ENCODE measurements at places on chromosomes 4 and X.
A peak's percentile ranks its signal among the peaks of the same experiment; 100 is the strongest.

GRCh38 chrX:119935215-119935874 lies 8.2 kb downstream of the NKAP start:
- DNase-seq, result no peak
- no peak overlapping the region for H3K4me3 ChIP-seq
- H3K27ac ChIP-seq, result no peak overlapping the region
- peaks cover 19% of the 10 kb centered on the region for H3K36me3 ChIP-seq
- no peaks in the 10 kb centered on the region for H3K27me3 ChIP-seq

DNA sequence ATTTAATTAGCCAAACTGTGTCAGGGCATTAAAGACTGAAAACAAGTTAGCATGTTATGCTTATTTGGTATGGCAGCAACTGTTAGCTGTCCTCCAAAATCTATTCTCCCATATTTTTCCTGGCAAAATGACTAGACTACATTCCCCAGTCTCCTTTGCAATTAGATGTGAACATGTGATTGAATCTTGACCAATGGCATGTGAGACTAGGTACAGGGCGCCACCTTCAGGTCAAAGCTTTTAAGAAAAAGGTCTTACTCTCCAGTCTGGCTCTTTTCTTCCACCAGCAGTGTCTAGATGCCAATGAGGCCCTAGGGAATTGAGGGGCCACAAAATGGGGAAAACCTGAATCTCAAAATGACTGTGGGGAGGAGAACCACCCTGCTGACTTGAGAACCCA lies 408.2 kb downstream of the SMARCA1 start:
- no peaks in the 10 kb centered on the region for H3K4me1 ChIP-seq
- no peak overlapping the region for H3K4me3 ChIP-seq
- no peaks in the 10 kb centered on the region for H3K27me3 ChIP-seq
- H3K27ac ChIP-seq, result no peak overlapping the region
- no peak for DNase-seq
- no peaks in the 10 kb centered on the region for H3K36me3 ChIP-seq

DNA sequence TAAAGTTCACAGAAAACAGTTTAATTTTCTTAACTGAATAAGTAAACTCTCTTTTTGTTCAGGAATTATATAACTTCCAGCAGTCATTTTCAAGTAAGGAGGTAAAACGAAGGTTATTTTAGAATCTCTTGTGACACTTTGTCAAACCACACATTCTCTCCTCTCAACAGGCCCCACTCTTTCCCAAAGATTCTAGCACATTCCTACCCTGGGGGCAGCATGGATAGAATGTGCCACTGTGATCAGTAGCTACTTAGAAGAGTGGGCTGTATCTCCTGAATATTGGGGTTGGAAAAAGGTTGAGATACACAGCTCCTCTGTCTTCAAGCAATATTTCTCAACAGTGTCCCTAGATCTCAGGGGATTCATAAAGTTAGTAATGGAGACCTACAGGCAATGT lies 157.6 kb downstream of the EMCN start:
- H3K4me3 ChIP-seq, result no peak overlapping the region
- no peaks in the 10 kb centered on the region for H3K36me3 ChIP-seq
- no peak for DNase-seq
- no peaks in the 10 kb centered on the region for H3K4me1 ChIP-seq
- H3K27ac ChIP-seq, result no peak overlapping the region
- H3K27me3 ChIP-seq, result no peaks in the 10 kb centered on the region

DNA sequence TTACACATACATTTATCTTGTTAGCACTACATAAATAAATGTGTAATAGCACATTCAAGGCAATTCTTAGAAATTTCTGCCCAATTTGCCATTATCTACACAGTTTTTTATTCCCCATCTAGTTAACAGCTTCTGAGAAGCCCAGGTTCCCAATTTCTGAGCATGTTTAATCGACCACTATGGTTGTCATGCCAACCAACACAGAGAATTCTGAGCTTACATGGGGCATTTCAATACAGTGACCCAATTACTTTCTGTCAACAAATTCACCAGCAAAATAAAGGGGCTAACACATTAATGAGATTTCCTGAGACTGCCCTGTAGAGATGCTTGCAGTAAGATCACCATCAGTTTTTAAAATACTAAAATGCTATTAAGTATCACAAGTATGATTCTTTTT lies 22.0 kb downstream of the GPM6A start:
- H3K27ac ChIP-seq, result no peak overlapping the region
- H3K4me3 ChIP-seq, result no peak overlapping the region

DNA sequence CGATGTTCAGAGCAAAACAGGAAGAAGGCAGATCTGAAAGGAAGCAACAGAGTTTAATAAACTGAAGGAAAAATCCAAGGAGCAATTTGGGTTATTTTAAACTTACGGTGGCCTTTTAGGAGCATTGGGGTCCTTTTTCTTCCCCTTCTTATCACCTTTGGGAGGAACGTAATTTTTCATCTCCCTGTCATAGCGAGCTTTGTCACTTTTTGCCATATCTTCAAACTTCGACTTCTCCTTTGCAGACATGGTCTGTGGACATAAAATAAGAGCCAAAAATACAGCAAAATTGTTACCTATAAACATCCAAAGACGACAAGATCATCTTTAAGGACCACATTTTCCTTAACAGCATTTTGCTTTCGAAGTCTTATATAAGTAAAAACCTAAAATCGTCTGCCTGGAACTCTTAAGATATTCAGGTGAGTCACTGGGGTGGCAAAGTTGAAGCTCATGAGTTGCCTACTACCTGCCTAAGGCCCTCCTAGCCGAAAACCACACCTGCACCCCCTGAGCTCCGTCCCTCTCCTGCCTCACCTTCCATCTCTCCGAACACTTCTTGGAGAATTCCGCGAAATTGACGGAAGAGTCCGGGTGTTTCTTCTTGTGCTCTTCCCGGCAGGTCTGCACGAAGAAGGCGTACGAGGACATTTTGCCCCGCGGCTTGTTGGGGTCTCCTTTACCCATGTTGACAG lies 1.0 kb downstream of the HMGB2 start:
- peaks cover 6% of the 10 kb centered on the region for H3K4me1 ChIP-seq
- H3K36me3 ChIP-seq, result no peaks in the 10 kb centered on the region
- DNase-seq, result no peak
- H3K4me3 ChIP-seq, result peak overlapping the region; percentile 98
- H3K27ac ChIP-seq, result peak overlapping the region; percentile 88
- no peaks in the 10 kb centered on the region for H3K27me3 ChIP-seq

GRCh38 chrX:57070185-57070984 lies 51.0 kb downstream of the SPIN2B start:
- H3K36me3 ChIP-seq, result no peaks in the 10 kb centered on the region
- no peaks in the 10 kb centered on the region for H3K27me3 ChIP-seq

GRCh38 chr4:82787342-82787741 lies 11.3 kb downstream of the SCD5 start:
- no peaks in the 10 kb centered on the region for H3K27me3 ChIP-seq
- H3K4me3 ChIP-seq, result no peak overlapping the region
- no peak for DNase-seq
- no peak overlapping the region for H3K27ac ChIP-seq

GRCh38 chr4:7389719-7390118 lies 45.0 kb downstream of the PSAPL1 start:
- no peak for DNase-seq
- H3K4me3 ChIP-seq, result no peak overlapping the region
- H3K27me3 ChIP-seq, result no peaks in the 10 kb centered on the region
- no peak overlapping the region for H3K27ac ChIP-seq

DNA sequence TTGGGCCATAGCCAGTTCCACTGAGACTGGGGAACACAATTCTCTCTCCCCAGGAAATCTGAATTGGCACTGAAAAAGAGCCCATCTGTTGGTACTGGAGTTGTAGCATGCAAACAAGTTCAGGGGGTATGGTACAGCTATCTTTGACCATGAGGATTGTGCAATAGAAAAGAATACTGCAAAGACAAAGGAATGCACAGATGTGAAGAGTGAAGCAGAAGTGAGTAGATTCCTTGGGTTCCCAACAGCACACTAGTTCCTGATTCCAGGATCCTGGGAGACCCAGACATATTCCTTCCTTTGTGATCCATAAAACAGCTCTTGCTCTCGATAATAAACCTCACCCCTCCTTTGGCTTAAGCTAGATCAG lies 43.3 kb upstream of the CTAG2 start:
- H3K27ac ChIP-seq, result no peak overlapping the region
- peaks cover 21% of the 10 kb centered on the region for H3K36me3 ChIP-seq
- peaks cover 3% of the 10 kb centered on the region for H3K4me1 ChIP-seq
- no peak for DNase-seq
- no peaks in the 10 kb centered on the region for H3K27me3 ChIP-seq

GRCh38 chrX:11591723-11592346 lies 73.9 kb downstream of the ARHGAP6 start:
- no peak overlapping the region for H3K27ac ChIP-seq
- no peak for DNase-seq
- no peaks in the 10 kb centered on the region for H3K27me3 ChIP-seq
- no peak overlapping the region for H3K4me3 ChIP-seq

DNA sequence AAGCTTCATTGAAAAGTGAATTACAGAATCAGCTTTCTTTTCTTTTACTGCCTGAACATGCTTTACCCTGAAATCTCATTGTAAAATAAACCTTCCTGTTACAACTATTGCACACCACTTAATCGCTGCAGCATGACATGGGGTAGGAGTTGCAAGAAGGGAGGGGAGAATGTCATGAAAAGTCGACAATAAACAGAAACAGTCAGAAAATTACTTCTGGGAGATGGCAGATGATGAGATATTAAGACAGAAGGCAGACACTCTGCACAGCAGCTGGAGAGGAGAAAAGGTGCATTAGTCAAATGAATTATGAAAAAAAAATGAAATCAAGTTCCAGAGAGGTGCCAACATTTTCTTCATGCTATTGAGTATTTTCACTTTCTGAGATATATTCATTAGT lies 287.7 kb downstream of the PCDH7 start:
- H3K4me3 ChIP-seq, result no peak overlapping the region
- H3K27me3 ChIP-seq, result no peaks in the 10 kb centered on the region

GRCh38 chrX:50978920-50979682 lies 68.6 kb downstream of the BMP15 start:
- no peak overlapping the region for H3K27ac ChIP-seq
- H3K36me3 ChIP-seq, result no peaks in the 10 kb centered on the region
- H3K4me3 ChIP-seq, result no peak overlapping the region
- H3K4me1 ChIP-seq, result no peaks in the 10 kb centered on the region

- no peaks in the 10 kb centered on the region for H3K4me1 ChIP-seq
- H3K27ac ChIP-seq, result no peak overlapping the region
- no peaks in the 10 kb centered on the region for H3K36me3 ChIP-seq
- no peak for DNase-seq
- no peaks in the 10 kb centered on the region for H3K27me3 ChIP-seq
These were observed 7.3 kb downstream of the REPS2 start for GRCh38 chrX:16953606-16954211.

GRCh38 chr4:55397520-55398321 lies 2.0 kb downstream of the TMEM165 start:
- no peak for DNase-seq
- peaks cover 16% of the 10 kb centered on the region for H3K4me1 ChIP-seq
- H3K27me3 ChIP-seq, result no peaks in the 10 kb centered on the region
- peaks cover 9% of the 10 kb centered on the region for H3K36me3 ChIP-seq

GRCh38 chr4:67160394-67160793 lies 384.9 kb downstream of the CENPC start:
- no peak for DNase-seq
- H3K27ac ChIP-seq, result no peak overlapping the region
- no peaks in the 10 kb centered on the region for H3K4me1 ChIP-seq
- H3K4me3 ChIP-seq, result no peak overlapping the region
- H3K27me3 ChIP-seq, result no peaks in the 10 kb centered on the region

DNA sequence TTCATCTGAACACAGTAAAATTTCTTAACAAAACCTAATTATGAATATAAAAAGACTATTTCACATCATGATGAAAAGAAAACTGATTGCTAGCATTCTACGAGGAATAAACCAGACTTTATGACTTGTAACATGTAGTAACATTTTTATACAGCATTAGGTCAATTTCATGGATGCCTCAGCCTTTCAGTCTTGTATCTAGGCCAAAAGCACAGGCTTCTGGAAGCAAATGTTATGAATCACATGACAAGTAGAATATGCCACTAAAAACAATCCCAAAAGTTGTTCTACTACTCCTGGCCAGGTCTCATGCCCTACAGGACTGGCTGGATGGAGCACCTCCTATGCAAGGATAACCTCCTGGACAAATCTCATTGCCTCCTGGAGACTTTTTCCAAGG lies 101.2 kb downstream of the ARHGAP6 start:
- H3K4me3 ChIP-seq, result no peak overlapping the region
- no peaks in the 10 kb centered on the region for H3K36me3 ChIP-seq
- no peak overlapping the region for H3K27ac ChIP-seq
- H3K4me1 ChIP-seq, result no peaks in the 10 kb centered on the region
- H3K27me3 ChIP-seq, result peaks cover 5% of the 10 kb centered on the region

DNA sequence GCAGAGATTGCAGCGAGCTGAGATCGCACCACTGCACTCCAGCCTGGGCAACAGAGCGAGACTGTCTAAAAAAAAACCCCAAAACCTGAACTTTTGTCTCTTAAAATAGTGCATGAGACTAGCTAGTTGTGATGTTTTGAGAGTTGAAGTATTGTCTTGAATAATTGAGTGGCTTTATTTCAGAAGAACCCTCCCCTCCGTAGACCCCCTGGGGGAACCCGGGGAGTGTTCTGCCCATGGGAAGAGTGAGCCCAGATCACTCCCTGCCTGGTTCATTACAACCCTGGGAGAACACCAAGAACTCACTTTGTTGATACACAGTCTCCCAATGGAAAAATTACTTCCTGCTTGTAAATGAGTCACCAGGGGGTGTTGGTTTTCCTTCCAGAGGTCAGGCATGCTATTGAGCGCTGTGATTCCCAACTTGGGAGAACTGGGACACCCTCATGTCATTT lies 65.3 kb upstream of the SHISA3 start:
- no peaks in the 10 kb centered on the region for H3K27me3 ChIP-seq
- no peaks in the 10 kb centered on the region for H3K4me1 ChIP-seq
- H3K4me3 ChIP-seq, result no peak overlapping the region
- H3K27ac ChIP-seq, result no peak overlapping the region
- no peaks in the 10 kb centered on the region for H3K36me3 ChIP-seq

DNA sequence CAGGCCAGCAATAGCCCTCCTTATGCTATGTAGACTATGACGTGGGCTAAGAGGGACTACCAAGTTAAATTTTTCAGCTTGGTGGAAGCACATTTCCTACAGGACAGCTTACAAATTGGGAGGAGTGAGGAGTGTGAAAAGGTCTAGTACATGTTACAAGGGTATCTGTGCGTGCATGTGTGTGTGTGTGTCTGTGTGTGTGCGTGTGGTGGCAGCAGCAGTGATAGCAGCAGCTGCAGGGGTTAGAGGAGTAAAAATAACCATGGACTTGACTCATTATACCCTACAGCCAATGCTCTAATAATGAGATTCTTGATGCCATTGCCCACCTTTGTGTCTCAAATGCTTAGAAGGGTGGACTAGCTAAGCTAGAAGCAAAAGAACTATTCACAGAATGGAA lies 88.6 kb downstream of the SLC9A7 start:
- no peaks in the 10 kb centered on the region for H3K27me3 ChIP-seq
- no peaks in the 10 kb centered on the region for H3K36me3 ChIP-seq
- no peaks in the 10 kb centered on the region for H3K4me1 ChIP-seq
- H3K27ac ChIP-seq, result no peak overlapping the region
- no peak overlapping the region for H3K4me3 ChIP-seq

GRCh38 chr4:57043347-57044251 lies 64.9 kb downstream of the POLR2B start:
- H3K36me3 ChIP-seq, result no peaks in the 10 kb centered on the region
- H3K4me3 ChIP-seq, result no peak overlapping the region
- no peak for DNase-seq
- no peaks in the 10 kb centered on the region for H3K27me3 ChIP-seq

Measured in effector memory CD4-positive, alpha-beta T cell (primary cell).